ENCODE measurements at places on chromosomes 11 and 22.
A peak's percentile ranks its signal among the peaks of the same experiment; 100 is the strongest.

GRCh38 chr22:50486561-50487289 lies at the start of gene MIOX:
MIOX (plus strand) TSS chr22:50486859; CDS start chr22:50486898, 39 bp downstream.
- DNase-seq: no peak

DNA sequence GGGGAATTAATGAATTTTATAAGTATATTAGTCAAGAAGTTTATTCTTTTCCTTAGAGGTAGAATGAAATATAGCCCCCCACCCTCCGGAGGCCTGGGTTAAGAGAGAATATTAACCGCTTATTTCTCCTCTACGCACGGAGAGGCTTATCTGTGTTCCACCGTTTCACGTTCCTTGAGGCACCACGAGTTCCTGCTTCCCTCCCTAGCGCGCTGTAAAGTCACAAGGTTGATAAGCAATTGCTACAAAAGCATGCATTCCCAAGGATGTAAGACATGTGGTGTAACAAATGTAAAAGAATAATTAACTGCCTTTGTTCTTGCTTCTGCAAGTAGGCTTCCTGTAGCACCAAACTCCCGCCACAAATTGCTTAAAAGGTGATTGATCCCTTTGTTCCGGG lies 1.5 kb upstream of the ANKRD42 start:
- no peak for DNase-seq

DNA sequence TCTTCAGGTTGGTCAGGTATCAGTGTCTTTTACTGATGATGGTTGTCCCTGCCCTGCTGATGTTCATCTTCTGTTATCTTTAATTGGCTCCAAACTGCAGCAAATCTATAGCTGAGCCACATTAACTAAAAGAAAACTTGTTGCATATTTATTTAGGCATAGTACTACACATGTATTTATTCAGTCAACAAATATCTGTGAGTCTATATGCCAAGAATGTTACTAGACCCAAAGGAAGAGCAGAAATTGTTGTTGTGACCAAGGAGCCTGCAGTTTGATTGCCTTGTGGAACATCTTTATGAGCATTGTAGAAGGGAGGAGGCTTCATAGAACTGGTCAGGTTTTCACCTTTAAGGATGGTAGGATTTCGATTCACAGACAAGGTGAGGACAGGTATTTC lies 10.1 kb downstream of the BMAL1 start:
- no peak for DNase-seq

DNA sequence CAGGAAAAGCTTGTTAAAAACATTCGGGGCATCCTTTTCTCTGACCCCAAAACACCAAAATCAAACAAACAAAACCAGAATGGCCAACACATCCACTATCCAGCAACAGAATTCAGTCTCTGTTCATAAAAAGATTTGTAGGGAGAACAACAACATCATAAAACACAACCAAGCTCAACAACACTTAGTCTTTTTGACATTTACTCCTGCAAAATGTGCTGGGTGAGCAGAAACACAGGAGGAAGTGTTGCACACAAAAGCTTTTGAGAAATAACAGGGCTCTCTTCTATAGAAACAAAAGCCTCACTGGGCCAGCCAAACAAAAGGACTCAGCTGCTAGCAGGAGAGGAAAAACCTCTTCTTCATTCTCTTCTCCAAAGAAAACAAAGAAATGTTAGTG lies 736.0 kb upstream of the CCDC90B start:
- DNase-seq: peak; percentile 76

- DNase-seq: no peak
Measured at GRCh38 chr11:763073-763463, 14.2 kb downstream of the GATD1 start.

GRCh38 chr11:85076535-85077330 lies 550.4 kb downstream of the DLG2 start:
- DNase-seq: no peak

GRCh38 chr11:18394928-18395734 lies 768 bp downstream of the LDHA start:
- DNase-seq: peak; percentile 18

- DNase-seq: no peak
Measured at GRCh38 chr11:2139123-2139521, at the start of gene IGF2. IGF2 (minus strand) TSS chr11:2139389; CDS start chr11:2135523, 3,866 bp downstream.

GRCh38 chr22:48379371-48379770 lies 1448.3 kb downstream of the BRD1 start:
- no peak for DNase-seq

- DNase-seq: no peak
Measured at GRCh38 chr22:31497148-31497938, 1.0 kb downstream of the SFI1 start.

GRCh38 chr11:111777094-111778046 lies 11.2 kb upstream of the PPP2R1B start:
- peak; percentile 4 for DNase-seq

- DNase-seq: no peak
Measured at GRCh38 chr11:14021738-14022137, 59.2 kb downstream of the SPON1 start.

DNA sequence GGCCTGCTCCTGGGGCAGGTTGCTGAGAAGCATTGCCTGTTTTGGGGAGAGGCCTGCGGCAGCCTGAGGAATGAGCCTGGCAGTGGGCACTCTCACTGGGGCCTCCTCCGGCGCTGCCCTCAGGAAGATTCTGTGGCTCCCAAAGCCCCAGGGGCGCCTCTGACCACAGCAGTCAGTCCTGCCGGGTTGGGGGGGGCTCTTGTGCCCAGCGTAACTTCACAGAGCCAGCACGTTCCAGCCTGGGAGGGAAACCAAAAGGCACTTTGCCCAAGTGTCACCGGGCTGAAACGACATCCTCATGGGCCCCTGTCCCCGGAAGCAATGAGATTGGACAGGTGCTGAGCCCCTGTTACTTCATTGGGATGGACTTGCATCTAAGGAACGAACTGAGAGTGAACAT lies 4.3 kb upstream of the LRP5 start:
- DNase-seq: no peak

DNA sequence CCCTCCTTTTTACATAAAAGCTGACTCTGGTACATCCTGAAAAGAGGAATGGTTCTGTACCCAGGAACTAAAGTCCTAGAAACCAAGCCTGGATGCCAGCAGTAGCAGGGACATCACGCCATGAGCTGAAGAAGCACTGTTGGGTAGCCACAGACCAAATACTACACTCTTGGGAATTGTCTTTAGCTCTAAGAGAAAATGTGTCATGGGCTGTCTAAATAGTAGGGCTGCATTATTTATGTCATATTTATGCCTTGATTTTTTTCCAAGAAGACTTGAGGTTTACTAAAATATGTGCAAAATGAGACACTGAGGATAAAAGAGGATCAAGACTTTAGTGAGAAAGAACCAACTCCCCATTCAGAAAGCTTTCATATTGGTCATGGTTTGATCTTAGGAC lies 213.6 kb downstream of the RAB38 start:
- DNase-seq: no peak

GRCh38 chr22:33321466-33321865 lies 263.3 kb upstream of the SYN3 start:
- DNase-seq: no peak

GRCh38 chr11:65417702-65418430 lies 4.7 kb upstream of the NEAT1 start:
- DNase-seq: no peak

GRCh38 chr22:35435201-35435740 lies 35.3 kb downstream of the MCM5 start:
- no peak for DNase-seq

GRCh38 chr11:41404109-41404508 lies 55.3 kb downstream of the LRRC4C start:
- DNase-seq: no peak

- DNase-seq: no peak
Measured at GRCh38 chr11:61362542-61362875, 335 bp downstream of the TMEM138 start.

DNA sequence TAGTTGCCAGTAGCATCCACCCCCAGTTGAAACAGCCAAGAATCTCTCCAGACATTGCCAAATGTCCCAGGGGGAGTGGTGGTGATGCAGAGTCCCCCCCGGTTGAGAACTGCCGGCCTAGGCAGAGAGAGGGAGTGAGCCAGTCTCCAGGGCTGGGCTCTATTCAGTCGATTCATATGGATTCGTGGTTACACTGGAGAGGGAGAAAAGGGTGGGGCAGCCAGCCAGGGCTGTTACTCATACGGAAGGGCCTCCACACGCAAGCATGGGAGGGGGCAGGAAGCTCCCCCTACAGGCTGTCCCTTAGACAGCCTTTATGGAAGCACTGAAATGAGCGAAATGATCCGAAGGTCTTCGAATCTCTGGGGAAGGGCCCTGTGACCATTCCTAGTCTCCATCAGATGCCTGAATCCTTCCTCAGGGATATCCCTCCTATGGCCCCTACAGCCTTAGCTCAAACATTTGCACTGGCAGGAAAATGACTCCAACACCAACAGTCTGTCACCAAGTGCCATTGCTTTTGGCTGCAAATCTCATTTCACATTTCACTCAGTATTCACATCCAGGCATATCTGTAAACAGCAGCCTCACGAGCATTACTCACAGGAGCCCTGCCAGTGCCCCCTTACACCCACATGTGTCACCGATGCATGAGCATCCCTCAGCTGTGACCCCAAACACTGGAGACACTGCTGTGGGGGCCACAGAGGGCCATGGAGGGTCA lies 18.4 kb upstream of the TLCD5 start:
- no peak for DNase-seq

DNA sequence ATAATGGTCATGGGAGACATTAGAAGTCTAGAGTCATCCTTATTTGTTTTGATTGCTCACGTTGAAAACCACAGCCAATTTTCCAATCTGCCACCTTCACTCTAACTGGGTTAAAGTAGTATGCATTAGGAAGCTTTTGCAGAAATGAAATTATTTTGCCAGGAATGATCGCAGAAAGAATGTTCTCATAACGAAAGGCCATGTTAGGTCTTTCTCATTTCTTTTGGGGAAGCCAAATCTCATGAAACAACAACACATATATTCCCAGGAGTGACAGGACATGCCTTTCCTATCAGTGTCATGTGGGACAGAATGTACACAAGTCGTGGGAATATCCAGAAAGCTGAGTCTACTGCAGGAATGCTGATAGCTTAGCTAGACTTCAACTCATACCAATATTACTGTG lies 386.3 kb downstream of the AASDHPPT start:
- no peak for DNase-seq

- DNase-seq: no peak
Measured at GRCh38 chr11:100890789-100891188, 203.7 kb downstream of the ARHGAP42 start.

DNA sequence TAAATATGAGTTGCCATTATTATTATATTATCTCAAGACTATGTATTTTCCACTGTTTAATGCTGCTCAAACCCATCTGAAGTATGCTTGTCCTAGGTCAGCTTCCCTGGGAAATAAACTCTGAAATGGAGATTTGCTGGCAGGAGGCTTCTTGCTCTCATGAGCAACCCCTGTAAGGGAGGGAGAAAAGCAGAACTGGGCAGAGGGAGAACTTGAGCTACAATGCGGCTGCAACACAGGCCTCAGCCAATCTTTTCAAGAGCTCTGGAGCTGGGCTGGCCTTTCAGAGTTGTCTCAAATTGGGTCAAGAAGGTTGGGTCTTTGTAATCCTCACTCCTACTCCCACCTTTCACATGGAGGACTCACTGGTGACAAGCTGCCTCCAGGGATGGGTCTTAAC lies 412.6 kb downstream of the TENM4 start:
- no peak for DNase-seq

DNA sequence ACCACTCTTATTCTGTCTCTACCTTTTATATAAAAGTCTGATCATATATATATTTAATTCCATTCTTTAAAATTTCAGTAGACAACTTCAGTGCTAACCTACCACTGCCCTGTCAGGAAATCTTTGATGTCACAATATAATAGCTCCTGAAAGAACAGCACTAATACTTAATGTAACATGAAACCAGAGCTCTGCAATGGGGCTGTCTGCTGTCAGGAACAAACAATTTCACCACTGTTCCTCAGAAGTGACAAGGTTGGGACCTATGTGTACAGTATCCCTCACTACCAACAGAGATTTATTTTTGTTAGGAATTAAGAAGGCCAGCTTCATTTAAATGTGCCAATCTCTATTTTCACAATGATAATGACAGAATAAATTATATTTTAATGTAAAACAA lies 165.5 kb upstream of the C11orf58 start:
- DNase-seq: no peak

All from hypothalamus (tissue), 51 donors.